Temporal lobe (tissue), 4 donors: ENCODE measurements at places on chromosomes 16 and 17. TPM values are rescaled to one million over a fixed set of nuclear protein-coding genes. Genes with fewer than 3 reads are reported as not detected.

TBX6 gene
- total RNA-seq: 0.25 TPM

KRTAP4-1 gene
- total RNA-seq: not detected

AARS1 gene
- 62.0 TPM for total RNA-seq

CXCL16 gene
- total RNA-seq: 0.49 TPM

ZNF771 gene
- 5.4 TPM for total RNA-seq
